ENCODE measurements at places on chromosomes 7 and 10. TPM values are rescaled to one million over a fixed set of nuclear protein-coding genes. Genes with fewer than 3 reads are reported as not detected.

Gene SORCS1
- total RNA-seq = not detected

Gene PRLHR
- total RNA-seq = not detected

Gene FXYD4
- not detected for total RNA-seq

Gene ZNF503
- total RNA-seq = 12.4 TPM

Gene TMEM236
- not detected for total RNA-seq

Gene KNDC1
- 0.58 TPM for total RNA-seq

Gene CACUL1
- 19.9 TPM for total RNA-seq

Gene TSPAN12
- 1.1 TPM for total RNA-seq

Gene AKR1C4
- total RNA-seq = not detected

Gene TMEM106B
- total RNA-seq = 127 TPM

Gene TAF5
- total RNA-seq = 2.9 TPM

Gene FAM107B
- total RNA-seq = 7.2 TPM

Gene DNA2
- total RNA-seq = 5.3 TPM
